ENCODE measurements at places on chromosomes 6 and 20. TPM values are rescaled to one million over a fixed set of nuclear protein-coding genes. Genes with fewer than 3 reads are reported as not detected.
A peak's percentile ranks its signal among the peaks of the same experiment; 100 is the strongest.

Gene HLA-B
- total RNA-seq, result 3,225 TPM

Gene SLC17A2
- total RNA-seq, result 0.07 TPM

Gene RIPOR3
- total RNA-seq, result not detected

Gene ULBP3
- total RNA-seq, result not detected

DNA sequence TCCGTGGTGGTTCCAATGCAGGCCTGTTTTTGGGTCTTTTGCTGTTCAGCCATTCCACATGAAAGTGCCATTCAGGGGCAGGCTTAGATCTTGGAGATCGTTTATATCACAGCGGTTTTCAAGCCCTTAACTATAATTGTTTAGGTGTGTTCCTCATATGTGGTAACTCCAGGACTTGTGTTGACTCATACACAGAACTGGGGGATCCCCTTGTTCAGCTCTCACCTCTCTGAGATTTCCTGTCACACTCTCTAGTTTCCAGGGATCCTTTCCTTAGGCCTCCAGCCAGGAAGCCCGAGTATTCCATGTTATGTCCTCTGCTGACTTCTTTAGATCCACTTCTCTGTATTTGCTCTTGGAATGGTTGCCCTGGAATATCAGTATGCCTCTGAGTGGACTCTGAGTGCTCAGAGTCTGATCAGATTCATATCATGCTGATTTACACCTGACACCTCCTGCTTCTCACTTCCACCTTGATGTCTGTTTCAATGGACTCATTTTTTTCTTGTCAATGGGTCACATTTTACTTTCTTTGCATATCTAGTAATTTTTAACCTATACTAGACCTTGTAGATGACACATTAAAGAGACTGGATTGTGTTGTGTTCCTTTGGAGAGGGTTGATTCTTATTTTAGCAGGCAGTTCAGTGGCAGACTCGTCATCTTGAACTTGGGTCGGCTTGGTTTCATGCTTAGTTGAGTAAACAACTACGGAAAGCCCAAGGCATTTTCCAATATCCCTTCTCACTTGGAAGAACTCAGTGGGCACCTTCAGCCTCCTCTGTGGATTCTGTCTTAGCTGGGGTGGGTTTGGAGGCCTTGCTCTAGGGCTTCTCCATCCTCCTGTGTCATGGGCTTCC lies 13.1 kb downstream of the NTSR1 start:
- H3K4me3 ChIP-seq, result no peak overlapping the region
- DNase-seq, result peak; percentile 25
- H3K27me3 ChIP-seq, result peaks cover 2% of the 10 kb centered on the region
- H3K4me1 ChIP-seq, result peaks cover 28% of the 10 kb centered on the region
- no peak overlapping the region for H3K27ac ChIP-seq
- H3K36me3 ChIP-seq, result peaks cover 2% of the 10 kb centered on the region

DNA sequence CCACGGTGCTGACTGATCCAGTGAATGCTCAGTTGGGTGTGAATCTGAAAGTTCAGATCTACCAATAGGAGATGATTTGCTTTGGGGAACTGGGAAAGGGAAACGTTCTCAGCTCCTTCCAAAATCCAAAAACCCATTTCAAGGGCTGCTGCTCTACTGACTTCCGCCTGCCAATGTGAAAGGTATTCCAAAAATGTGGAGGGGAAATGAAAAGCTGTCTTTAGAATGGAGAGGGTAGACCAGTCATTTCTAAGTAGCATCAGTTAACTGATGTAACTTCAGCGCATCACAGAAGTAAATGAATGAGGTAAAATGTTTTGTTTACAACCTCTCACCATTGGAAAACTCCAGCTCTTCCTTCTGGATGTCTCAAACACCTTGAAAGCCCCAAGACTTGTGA lies 19.6 kb upstream of the EYA2 start:
- H3K4me3 ChIP-seq, result no peak overlapping the region
- no peaks in the 10 kb centered on the region for H3K36me3 ChIP-seq
- no peak overlapping the region for H3K27ac ChIP-seq
- H3K4me1 ChIP-seq, result no peaks in the 10 kb centered on the region
- peaks cover 5% of the 10 kb centered on the region for H3K27me3 ChIP-seq
- DNase-seq, result no peak

DNA sequence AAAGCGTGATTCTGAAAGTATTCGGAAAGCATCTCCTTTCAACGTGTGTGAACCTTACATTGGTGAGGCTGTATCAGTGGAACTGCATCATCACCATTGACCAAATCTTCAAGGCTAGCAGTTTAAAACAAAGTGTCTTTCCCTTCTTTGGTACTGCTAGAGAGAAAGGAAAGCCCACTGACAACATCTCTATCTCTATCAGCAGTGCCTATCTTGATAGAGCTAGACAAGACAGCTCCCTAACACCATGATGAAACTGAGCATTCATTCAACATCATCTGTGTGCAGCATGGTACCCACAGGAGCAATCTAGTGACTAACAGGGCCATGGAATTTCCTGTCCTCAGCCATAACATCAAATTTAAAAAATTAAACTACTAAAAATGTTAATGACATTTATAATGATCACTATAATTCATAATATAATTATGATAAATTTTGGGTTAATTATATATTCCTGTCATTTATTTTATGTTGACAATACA lies 31.5 kb upstream of the EDN1 start:
- no peaks in the 10 kb centered on the region for H3K36me3 ChIP-seq
- no peaks in the 10 kb centered on the region for H3K4me1 ChIP-seq
- H3K4me3 ChIP-seq, result no peak overlapping the region
- peaks cover 3% of the 10 kb centered on the region for H3K27me3 ChIP-seq
